Activated naive CD8-positive, alpha-beta T cell treated with anti-CD3 and anti-CD28 coated beads for 36 hours (primary cell): ENCODE measurements at places on chromosomes 16 and 17.

- DNase-seq: no peak
These were observed 8.8 kb upstream of the APRT start for GRCh38 chr16:88820385-88821025.

DNA sequence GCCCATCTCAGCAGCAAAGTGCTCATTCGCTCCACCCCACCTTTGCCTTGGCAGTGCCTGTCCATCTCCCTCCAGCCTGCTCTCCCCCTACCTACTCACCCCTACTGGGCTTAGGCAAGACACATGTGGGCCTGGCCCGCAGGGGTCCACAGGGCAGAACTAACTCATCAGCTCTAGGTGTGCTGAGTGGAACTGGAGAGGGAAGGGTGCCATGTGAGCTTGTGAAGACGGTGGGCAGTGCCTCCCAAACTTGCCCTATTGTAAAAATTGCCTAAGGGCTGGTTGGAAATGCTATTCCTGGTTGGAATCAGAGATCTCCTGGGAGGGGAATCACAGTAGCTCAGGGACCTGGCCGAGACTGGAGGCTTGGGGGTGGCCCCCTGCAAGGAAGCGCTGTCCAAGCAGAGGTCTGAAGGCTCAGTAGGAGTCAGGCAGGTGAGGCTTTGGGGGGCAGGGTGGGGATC is 29.1 kb upstream of the TNS4 start:
- no peak for DNase-seq

- DNase-seq: no peak
These were observed 26.9 kb upstream of the SLC38A8 start for GRCh38 chr16:84069540-84069939.

DNA sequence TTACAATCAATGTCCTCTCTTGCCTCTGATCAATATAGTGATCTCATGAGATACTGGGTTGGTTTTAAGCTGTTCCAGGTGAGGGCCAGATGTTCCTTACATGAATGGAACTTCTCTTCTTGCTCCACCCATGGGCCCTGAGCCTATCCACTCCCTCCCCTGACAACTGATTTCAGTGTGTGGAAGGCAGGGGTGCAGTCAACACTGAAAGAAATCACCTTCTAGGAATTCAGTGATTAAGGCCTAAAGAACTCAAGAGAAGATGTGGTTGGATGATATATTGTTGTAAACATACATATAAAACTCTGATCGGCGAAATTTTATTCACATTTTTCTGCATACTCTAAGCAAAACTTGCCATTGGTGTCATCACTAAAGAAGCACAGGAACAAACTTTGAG is 6.7 kb upstream of the GOSR2 start:
- DNase-seq: no peak

GRCh38 chr16:4572715-4573114 is 16.6 kb downstream of the C16orf96 start:
- DNase-seq: no peak

- DNase-seq: no peak
These were observed 2.1 kb upstream of the UBB start for GRCh38 chr17:16378636-16379282.

DNA sequence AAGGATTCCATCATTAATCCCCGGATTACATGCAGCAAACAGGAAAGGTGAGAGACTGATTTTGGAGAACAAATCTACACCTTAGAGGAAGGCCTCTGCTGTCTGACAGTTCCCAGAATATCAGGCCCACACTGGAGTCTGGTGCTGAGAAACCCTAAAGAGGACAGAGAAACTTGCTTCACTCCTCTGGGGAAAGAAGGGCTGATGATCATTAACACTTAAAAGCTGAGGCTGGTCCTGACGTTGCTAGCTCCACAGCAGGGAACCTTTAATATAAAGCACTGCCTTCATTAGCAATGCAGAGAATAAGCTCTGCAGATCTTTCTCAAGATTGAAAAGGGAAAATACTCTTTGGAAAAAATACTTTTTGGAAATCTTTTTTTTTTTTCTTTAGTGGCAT is 1472.4 kb upstream of the GOT2 start:
- no peak for DNase-seq

- no peak for DNase-seq
These were observed 494.1 kb downstream of the CDH11 start for GRCh38 chr16:64627781-64628180.

DNA sequence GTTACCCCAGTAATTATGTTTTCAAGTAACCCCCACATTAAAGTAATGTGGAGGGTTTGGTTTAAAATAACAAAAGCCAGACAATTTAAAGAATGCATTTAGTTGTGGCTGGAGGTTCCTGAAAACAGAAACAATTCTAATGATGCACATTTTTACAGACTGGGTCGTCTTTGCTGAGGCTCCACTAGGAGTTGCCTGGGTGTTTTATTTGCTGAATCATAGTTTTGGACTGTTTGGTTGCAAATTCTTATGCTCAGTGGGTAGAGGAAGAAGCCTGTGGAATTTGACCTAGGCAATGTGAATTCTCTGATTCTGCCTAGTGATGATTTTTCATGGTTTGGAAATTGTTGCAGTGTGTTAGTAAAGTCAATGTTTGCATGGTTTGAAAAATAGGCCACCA is 16.3 kb downstream of the SHISA9 start:
- no peak for DNase-seq

- DNase-seq: peak; percentile 47
These were observed 202.4 kb downstream of the AXIN2 start for GRCh38 chr17:65359016-65359415.

DNA sequence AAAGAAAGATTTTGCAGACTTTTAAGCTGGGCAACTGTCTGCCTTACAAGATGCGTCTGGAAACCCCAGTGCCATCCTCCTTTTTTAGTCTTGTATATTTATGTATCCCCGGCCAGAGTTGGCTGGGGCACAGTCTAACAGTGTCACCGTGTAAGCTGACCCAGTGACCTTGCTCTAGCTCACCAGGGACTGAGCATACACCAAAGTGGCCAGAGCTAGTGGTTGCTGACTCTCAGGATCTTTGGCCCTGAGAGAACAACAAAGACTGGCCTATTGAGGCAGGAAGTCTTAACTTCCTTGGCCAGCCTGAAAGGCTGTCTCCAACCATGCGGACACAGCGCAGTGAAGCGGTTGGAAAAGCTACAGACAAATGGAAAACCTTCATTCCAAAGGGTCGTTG is 745.2 kb downstream of the WWOX start:
- no peak for DNase-seq

DNA sequence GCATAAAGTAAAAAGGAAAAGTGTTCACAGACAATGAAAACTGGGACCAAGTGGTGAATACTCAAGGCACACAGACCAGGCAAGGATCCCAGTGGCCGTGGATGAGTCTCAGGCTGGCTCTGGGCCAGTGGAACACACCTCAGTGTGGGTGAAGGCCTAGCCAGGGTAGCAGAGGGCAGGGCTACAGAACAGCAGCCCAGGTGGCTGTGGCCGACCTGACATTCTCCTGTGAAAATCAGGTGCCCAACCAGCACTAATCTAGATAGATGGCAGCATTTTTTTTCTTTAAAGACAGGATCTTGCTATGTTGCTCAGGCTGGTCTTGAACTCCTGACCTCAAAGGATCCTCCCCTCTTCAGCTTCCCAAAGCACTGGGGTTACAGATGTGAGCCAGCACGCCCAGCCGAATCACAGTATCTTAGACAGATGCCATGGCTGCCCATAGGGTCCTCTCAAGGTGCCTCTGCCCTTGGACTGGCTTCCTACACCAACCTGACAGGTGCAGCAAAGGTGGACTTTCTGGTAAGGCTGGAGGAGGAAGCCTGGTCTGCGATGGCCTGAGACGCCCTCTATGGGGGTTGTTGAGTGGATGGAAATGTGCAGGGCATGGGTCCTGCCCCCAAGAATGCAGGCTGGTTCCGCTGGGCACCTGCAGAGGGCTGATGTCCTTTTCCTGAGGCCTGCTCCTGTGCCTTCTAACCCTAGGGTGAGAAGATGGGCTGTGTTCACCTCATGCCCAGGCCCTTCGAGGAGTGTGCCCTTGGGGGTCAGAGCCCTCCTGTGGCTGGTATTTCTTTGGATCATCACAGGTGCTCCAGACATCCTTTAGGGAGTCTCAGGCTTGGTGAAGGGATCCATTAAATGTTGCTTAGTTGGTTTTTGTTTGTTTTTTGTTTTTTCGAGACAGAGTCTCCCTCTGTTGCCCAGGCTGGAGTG is 3.8 kb upstream of the P4HB start:
- DNase-seq: no peak

GRCh38 chr16:89733792-89734191 is 12.5 kb downstream of the ZNF276 start:
- no peak for DNase-seq

GRCh38 chr17:59830007-59830630 is 62.6 kb downstream of the TUBD1 start:
- DNase-seq: no peak

DNA sequence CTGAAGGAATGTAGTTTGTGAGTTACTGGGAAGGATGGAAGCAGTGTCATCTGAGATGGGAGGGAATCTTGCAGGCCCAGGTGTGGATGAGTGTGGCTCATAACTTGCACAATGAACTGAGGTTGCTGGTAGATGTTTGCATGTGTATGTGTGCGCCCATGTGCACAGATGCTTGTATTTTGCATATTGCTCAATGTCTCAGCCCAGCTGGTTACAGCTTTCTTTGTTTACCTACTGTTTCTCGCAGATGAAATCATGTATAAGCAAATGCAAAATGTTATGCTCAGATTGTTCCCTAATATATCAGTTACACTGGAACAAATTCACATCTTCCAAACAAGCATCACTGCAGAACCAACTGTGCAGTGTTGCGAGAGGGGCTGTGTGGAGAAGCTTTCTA is 452.2 kb upstream of the EEF2KMT start:
- DNase-seq: no peak

GRCh38 chr17:42312285-42313130 is 24.2 kb downstream of the STAT5A start:
- peak; percentile 87 for DNase-seq

GRCh38 chr16:56994311-56994710 is 5.0 kb downstream of the NLRC5 start:
- DNase-seq: no peak

DNA sequence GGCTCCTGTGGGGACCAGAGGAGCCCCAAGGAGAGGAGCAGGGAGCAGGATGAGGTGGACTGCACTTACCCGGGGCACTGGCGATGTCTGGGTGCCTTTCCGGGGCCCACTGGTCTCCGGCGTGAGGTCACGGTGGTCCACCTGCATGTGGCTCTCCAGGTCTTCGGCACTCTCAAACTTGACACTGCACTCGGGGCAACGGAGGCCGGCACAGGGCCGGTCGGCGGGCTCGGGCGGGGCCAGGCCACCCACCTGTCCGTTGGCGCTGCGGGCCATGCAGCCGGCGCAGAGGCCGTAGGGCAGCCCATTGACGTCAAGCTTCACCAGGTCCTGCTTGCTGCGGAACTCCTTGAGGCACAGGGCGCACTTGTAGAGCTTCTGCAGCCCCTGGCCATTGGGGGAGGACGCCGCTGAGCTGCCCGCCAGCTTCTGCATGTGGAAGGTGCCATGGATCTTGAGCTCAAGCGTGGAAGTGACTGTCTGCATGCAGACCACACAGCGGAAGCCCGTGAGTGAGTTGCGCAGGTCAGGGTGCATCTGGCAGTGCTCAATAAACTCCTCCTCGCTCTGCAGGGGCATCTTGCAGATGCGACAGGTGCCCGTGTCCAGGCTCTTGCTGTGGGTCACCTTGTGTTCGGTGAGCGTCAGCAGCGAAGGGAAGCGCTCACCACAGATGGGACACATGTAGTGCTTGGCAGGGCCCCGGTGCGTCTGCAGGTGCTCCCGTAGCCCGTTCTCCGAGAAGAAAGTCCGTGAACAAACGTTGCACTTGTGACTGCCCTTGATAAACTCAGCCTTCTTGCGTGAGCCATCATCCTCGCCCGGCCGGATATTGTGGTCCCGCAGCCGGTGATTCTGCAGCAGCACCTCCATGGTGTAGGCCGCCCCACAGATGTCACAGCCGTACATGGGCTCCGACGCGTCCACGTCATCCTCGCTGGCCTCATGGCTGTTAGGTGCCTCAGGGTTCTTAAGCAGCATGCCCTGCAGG is 220.0 kb downstream of the ZNF423 start:
- DNase-seq: no peak

DNA sequence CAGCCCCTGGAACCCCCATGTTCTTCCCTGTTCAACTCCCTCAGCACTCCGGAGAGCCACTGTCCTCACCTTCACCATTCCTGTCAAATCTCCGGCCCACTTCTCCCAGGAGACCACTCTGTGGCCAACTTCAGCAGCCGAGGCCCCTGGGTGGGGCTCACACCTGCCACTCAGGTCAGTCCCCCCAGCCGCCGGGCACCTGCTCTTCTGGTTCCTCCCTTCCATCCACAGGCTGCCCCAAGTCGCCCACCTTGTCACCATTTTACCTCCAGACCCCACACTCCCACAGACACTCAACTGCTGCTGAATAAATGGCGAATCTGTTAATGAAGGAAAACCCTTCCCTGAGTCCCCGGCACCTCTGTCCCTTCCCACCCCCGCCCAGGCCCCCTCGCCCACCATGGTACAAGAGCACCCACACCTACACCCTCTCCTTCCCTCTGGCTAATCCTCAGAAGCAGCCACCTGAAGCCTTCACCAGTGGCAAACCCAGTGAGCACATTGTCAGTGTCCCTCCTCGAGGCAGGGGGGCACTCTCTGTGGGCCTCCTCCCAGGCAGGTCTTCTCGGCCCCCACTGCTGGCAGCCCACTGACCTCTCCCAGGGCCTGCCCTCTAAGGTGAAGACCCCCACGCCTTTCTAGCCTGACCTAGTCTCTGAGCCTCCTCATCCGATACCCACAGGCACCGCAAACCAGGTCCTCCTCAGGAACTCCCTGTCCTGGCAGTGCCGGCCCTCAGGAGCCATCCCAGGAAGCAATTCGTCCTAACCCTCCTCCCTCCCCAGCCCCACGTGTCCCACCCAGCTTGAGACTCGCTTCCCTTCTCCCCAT is 8.2 kb downstream of the CANT1 start:
- no peak for DNase-seq

DNA sequence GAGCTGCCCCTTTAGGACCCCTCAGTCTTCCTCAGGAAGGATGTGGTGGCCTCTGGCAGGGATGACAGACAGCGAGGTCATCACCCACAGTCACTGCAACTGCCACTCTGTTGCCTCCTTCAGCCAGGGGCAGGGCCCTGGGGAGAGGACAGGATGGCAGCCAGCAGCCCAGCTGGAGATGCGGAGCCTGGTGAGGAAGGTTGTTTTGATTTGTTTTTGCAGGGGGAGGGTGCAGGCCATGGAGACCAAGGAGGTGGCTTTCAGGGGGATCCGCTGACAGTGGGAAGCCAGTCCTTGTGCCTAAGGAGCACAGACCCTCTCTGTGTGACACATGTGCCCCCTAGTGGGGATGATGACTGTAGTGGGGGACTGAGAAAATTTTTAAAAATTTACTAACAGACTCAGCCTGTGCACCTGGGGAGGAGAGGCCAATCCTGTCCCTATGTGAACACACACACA is 7.4 kb downstream of the PRCD start:
- DNase-seq: peak; percentile 55

- DNase-seq: no peak
These were observed 72.7 kb upstream of the TNRC6C start for GRCh38 chr17:77885678-77886386.

- no peak for DNase-seq
These were observed 35.4 kb downstream of the XYLT1 start for GRCh38 chr16:17435318-17435717.

GRCh38 chr17:71286625-71287024 is 834.2 kb upstream of the SOX9 start:
- DNase-seq: no peak
